GM04503 (cell line): ENCODE measurements at places on chromosomes 2 and 18.
A peak's percentile ranks its signal among the peaks of the same experiment; 100 is the strongest.

- DNase-seq: no peak
Observed at GRCh38 chr2:98935777-98936352, at the start of gene CRACDL. CRACDL (minus strand) TSS chr2:98936225; CDS start chr2:98846800, 89,425 bp downstream.

DNA sequence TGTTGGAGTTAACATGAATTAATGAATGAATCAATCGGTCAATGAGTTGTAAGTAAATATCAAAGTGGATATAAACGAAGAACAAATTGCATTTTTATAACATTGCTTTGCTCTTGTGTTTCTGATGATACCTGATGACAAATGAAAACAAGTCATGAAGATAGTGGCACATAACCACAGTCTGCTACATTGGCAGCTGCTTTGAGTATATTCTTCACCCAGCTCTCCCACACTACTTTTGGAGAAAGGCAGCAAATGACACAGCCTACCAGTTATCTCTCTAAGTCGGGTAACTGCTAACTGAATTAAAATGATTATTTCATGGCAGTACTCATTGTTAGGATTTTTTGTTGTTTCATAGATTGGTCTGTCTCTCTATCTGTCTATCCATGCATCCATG lies 76.8 kb downstream of the COL5A2 start:
- DNase-seq: no peak

GRCh38 chr2:20108655-20109396 lies 57.4 kb upstream of the LAPTM4A start:
- no peak for DNase-seq

GRCh38 chr2:16063251-16063850 lies 123.0 kb downstream of the MYCN start:
- DNase-seq: no peak

DNA sequence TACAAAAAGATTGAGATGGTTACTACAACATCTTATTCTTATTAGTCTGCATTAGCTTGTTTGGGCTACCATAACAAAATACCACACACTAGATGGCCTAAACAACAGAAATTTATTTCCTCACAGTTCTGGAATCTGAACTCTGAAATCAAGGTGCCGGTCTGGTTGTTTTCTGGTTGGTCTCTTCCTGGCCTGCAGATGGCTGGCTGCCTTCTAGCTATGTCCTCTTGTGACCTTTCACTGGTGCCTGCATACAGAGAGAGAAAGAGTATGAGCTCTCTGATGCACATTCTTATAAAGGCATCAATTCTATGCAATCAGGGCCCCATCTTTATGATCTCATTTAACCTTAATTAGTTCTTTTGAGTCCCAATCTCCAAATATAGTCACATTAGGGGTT lies 696.5 kb downstream of the TDRD15 start:
- DNase-seq: no peak

- DNase-seq: no peak
Observed at GRCh38 chr2:119253760-119254600, 30.3 kb downstream of the STEAP3 start.

DNA sequence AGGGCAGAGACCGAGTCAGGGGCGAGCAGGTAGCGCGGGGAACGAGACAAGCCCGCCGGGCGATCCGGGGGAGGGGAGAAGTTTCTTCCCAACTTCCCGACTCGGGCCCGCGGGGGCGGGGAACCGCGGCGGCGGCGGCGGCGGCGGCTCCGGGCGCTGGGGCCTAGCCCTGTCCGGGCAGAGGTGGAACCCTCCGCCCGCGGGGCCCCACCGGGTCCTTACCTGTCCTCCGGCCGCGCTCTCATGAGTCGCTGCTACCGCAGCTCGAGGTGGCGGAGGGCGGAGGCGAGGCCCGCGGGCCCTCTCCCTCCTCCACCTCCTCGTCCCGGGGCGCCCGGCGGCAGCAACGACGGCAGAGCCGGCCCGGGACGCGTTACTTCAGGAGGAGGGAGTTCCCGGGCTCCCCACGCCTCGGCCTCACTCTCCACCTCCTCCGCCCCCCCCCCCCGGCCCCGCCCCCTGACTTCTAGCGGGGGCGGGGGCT lies at the start of gene YES1:
TSS of gene YES1 (minus strand) at position 351 of the 484 bp plus-strand sequence. CDS start 55,415 bp downstream, outside the sequence.
- no peak for DNase-seq

DNA sequence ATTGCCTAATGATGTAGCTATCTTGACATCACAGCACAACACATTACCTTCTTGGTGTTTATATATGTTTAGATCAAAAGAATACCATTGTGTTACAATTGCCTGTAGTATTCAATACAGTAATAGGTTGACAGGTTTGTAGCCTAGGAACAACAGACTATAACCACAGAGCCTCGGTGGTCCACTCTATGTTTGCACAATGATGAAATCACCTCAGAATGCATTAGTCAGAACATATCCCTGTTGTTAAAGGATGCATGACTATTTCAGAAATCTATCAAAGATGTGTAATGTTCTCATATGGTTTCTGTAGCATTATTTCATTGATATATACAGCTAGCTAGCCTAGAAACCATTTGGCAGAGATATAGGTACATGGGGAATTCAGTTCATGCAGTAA lies 8.9 kb downstream of the METTL5 start:
- no peak for DNase-seq

- no peak for DNase-seq
Observed at GRCh38 chr18:48136051-48136826, 205.8 kb upstream of the SMAD2 start.

DNA sequence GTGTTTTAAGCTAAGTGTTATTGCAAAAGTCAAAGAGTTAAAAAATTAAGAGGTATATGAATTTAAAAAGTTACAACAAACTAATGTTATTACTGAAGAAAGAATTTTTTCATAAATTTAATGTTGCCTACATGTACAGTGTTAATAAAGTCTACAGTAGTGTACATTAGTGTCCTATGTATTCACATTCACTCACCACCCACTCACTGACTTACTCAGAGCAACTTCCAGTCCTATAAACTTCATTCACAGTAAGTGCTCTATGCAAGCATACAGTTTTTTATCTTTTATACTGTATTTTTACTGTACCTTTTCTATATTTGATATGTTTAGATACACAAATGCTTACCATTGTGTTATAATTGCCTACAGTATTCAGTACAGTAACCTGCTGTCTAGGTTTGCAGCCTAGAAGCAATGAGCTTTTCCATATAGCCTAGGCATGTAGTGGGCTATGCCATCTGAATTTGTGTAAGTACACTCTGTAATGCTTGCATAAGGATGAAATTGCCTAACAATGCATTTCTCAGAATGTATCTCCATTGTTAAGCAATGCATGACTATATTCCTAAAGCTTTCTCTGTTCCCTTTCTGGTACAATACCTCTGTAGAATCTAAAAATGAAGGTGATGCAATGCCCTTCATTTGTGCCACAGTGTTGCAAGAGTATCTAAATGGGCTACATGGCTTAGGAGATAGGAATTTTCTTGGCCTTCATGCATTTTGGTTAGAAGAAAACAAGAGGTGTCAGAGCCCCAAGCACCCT lies 370.8 kb upstream of the NT5C1B start:
- peak; percentile 53 for DNase-seq

- DNase-seq: peak; percentile 14
Observed at GRCh38 chr2:218979846-218980734, 4.9 kb downstream of the FEV start.

- DNase-seq: peak; percentile 95
Observed at GRCh38 chr18:25289001-25289631, 62.9 kb downstream of the ZNF521 start.

GRCh38 chr2:47652061-47652690 lies 130.8 kb upstream of the MSH6 start:
- DNase-seq: no peak

DNA sequence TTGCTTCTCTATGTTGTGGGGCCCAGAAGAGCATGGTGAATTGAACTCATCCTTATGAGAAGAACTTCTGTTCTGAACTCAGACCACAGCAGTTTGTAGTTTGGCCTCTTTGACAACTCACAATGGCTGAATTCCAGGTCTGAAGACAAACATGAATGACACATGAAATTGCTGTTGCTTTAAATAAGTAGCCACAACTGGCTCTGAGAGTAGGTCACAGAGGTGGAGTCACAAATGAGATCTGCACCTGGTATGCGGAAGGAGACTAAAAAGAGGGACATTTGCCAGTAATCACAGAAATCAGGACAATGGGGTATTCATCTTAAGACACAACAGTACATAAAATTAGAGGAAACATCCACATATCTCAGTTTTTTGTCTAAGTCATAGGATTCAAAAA lies 290.3 kb upstream of the MMADHC start:
- no peak for DNase-seq

GRCh38 chr2:64448041-64448426 lies 5.9 kb upstream of the LGALSL start:
- DNase-seq: no peak

DNA sequence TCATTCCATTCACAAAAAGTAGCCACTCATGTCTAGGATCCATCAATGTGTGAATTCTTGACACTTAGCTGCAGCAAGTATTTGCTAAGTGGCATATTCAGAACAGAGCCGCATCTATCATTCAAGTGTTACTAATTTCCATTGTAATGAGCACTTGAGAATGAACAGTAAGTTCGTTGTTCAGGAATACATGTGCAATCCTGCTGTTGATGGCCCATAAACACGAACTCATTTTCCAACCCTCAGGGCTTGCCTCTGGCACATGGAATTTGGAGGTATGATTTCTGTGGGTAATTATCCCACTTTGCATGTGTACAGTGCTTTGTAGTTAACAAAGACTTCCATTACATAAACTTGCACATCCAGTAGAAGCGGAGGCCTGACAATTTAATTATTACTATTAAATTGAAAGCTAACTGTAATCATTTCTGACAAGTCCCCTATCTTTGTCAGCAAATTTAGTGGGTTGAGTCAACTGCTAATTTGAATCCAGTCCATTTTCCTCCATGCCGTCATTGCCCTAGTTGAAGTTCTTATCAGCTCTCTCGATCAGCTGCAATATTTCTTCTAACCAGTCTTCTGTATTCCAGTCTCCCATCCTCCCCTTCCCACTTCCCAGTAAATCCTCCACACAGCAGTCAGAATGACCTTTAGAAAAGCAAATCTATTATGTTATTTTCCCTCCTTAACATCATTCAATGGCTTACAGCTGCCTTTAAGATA lies 116.0 kb upstream of the AQP4 start:
- DNase-seq: no peak

DNA sequence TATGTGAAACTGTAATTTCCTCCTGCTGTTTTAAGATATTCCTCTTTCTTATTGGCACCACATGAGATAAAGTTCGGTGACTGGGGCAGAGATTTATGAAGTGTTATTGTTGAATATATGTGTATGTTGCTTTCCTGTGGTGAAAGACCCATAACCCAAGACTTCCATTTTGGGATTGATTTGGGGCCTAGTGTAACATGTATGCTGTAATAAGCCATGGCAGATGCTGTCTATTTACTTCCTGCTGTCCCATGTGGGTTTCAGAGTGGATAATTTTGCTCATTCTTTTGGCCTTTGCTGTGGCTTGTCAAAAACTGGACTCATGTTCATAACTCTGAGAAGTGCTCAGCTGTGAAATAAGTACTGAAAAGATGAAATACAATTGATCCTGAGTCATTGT lies 10.8 kb upstream of the MYO1B start:
- no peak for DNase-seq
